ENCODE measurements at places on chromosomes 4 and X. TPM values are rescaled to one million over a fixed set of nuclear protein-coding genes. Genes with fewer than 3 reads are reported as not detected.

The MGARP gene
- polyA plus RNA-seq, result 0.13 TPM

The FHIP1A gene
- 0.51 TPM for polyA plus RNA-seq

The RBM46 gene
- polyA plus RNA-seq, result not detected

The ERAS gene
- not detected for polyA plus RNA-seq

The RLIM gene
- polyA plus RNA-seq, result 13.9 TPM

The ADH1B gene
- polyA plus RNA-seq, result 54.1 TPM

The AMBN gene
- not detected for polyA plus RNA-seq

The NAA15 gene
- polyA plus RNA-seq, result 26.1 TPM

The TMPRSS11F gene
- not detected for polyA plus RNA-seq

The IQCM gene
- polyA plus RNA-seq, result not detected
